Heart right ventricle (tissue), 16 donors: ENCODE measurements at places on chromosomes 12 and 14. TPM values are rescaled to one million over a fixed set of nuclear protein-coding genes. Genes with fewer than 3 reads are reported as not detected.

- no peaks in the 10 kb centered on the region for H3K36me3 ChIP-seq
- no peak overlapping the region for H3K4me3 ChIP-seq
- H3K27ac ChIP-seq = no peak overlapping the region
- DNase-seq = no peak
Measured at GRCh38 chr14:101223127-101223526, 319.6 kb upstream of the RTL1 start.

GRCh38 chr12:58314610-58315009 is 373.2 kb downstream of the ATP23 start:
- DNase-seq = no peak
- no peaks in the 10 kb centered on the region for H3K27me3 ChIP-seq
- H3K4me3 ChIP-seq = no peak overlapping the region

DNA sequence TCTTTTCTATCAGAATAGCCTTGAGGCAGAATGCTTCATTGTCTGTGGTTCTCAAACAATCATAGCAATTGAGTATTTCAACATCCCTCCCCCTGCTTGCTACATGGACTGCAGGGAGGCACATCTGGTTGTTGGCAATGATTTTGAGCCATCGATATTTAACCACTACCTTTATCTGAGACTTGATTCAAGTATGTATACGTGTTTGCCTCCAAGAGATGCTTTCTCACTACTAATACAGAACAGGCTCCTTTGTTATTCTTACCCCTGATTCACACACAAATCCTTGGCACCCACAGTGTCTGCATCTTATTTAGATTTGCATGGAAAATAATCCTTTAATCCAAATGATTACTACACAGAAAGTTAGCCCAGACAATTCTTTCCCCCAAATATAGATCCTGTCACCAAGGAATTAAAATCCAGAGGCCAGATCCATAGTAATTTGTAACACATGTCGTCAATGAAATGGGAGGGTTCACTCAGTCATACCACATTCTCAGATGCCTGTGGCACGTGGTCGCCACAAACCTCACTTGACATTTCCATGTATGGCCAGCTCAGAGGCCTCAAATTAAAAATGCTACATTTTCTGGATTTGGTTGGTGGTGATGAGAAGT is 199.3 kb downstream of the ITPR2 start:
- no peaks in the 10 kb centered on the region for H3K27me3 ChIP-seq
- no peak for DNase-seq

DNA sequence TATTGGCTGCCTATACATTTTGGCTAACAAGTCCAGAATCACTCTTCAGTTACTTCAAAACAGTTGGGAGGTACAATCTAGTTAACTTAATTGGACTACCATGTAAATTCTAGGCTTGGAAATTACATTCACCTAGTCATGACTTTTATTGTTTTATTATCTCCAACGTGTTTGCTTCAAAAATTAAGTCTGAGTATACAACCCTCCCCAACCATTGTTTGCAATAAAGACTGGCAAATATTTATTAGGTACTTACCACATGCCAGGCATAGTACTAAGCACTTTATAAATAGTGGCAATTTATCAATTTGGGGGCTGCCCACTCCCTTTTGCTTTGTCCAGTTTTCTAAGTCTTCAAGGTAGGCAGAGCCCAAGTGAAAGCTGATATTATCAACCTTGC is 30.3 kb downstream of the TXNDC16 start:
- H3K27ac ChIP-seq = no peak overlapping the region
- no peaks in the 10 kb centered on the region for H3K4me1 ChIP-seq
- no peak overlapping the region for H3K4me3 ChIP-seq

Gene SIX6
- total RNA-seq = not detected

GRCh38 chr12:53052419-53053217 is 2.8 kb downstream of the TNS2 start:
- H3K27me3 ChIP-seq = no peaks in the 10 kb centered on the region
- H3K4me3 ChIP-seq = peak overlapping the region; percentile 71
- H3K27ac ChIP-seq = peak overlapping the region; percentile 96
- peaks cover 29% of the 10 kb centered on the region for H3K36me3 ChIP-seq

DNA sequence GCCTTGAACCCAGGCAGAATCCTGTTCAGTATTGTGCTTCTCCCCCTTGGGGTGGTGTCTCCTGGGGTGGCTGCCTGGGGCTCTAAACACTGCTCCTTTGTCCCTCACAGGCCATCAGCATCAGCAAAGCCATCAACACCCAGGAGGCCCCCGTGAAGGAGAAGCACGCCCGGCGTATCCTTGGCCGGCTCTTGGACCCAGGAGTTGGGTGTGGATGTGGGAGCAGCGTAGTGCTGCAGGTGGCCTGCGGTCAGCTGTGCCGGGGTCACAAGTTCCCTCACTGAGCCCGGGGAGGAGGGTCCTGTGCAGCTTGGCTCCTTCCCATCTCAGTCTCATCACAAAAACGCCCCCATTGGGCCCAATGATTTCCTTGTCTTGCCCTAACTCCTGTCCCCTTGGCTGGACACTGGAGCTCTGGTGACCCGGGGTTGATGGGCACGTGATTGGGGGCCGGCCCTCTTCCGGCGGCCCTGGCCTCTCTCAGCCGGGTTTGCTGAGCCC is 12.7 kb downstream of the HIP1R start:
- H3K4me3 ChIP-seq = no peak overlapping the region
- peaks cover 46% of the 10 kb centered on the region for H3K4me1 ChIP-seq

GRCh38 chr12:12705838-12706520 is 10.0 kb upstream of the GPR19 start:
- no peaks in the 10 kb centered on the region for H3K27me3 ChIP-seq
- DNase-seq = peak; percentile 34
- no peaks in the 10 kb centered on the region for H3K36me3 ChIP-seq
- H3K27ac ChIP-seq = no peak overlapping the region
- no peak overlapping the region for H3K4me3 ChIP-seq

GRCh38 chr12:106681210-106681609 is 93.3 kb upstream of the RIC8B start:
- DNase-seq = no peak
- no peaks in the 10 kb centered on the region for H3K4me1 ChIP-seq
- H3K36me3 ChIP-seq = no peaks in the 10 kb centered on the region
- no peak overlapping the region for H3K4me3 ChIP-seq
- no peaks in the 10 kb centered on the region for H3K27me3 ChIP-seq

DNA sequence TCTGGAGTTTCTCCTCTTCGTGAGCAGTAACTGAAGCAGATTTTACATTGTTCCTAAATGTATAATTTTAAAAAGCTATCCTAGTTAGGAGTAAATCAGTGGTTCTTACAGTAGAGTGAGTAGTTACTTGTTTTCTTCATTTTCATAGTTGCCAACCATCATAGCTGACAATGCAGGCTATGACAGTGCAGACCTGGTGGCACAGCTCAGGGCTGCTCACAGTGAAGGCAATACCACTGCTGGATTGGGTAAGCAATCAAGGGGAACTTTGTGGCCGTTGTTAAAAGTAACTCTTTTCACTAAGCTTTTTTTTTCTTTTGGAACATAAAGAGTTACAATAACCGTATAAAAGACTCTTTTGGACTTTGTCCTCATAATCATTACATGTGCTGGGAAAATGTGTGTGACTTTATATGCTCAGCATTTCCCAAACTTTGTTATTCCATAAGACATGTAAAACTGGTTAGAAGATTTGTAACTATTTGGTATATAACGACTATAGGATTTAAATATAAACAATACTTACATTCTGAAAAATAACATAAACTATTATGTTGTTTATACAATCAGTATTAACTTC is 12.4 kb downstream of the LRRC10 start:
- H3K27me3 ChIP-seq = no peaks in the 10 kb centered on the region
- peaks cover 3% of the 10 kb centered on the region for H3K36me3 ChIP-seq
- DNase-seq = no peak

Gene CEP170B
- 13.3 TPM for total RNA-seq

DNA sequence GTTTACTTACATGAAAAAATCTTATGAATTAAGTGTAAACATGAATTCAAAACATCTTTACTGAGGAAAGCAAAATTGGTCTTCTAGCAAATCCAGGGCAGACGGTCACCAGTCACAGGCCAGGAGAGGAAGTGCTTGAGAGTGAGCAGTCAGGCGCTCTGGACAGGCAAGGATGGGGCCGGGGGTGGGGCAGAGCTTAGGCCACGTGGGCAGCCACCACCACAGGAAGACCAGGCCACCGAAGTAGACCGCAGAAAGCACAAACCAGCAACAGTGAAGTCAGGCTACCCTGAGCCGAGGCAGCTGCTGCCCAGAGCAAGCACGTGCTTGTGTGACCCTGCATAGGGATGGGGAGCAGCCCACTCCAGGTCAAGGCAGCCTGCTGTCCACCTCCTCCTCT is 33.5 kb downstream of the SLC6A12 start:
- no peak for DNase-seq
- H3K27ac ChIP-seq = peak overlapping the region; percentile 80
- H3K4me3 ChIP-seq = peak overlapping the region; percentile 18
- H3K27me3 ChIP-seq = no peaks in the 10 kb centered on the region
- no peaks in the 10 kb centered on the region for H3K36me3 ChIP-seq
